ENCODE measurements at places on chromosomes 12 and 14.

DNA sequence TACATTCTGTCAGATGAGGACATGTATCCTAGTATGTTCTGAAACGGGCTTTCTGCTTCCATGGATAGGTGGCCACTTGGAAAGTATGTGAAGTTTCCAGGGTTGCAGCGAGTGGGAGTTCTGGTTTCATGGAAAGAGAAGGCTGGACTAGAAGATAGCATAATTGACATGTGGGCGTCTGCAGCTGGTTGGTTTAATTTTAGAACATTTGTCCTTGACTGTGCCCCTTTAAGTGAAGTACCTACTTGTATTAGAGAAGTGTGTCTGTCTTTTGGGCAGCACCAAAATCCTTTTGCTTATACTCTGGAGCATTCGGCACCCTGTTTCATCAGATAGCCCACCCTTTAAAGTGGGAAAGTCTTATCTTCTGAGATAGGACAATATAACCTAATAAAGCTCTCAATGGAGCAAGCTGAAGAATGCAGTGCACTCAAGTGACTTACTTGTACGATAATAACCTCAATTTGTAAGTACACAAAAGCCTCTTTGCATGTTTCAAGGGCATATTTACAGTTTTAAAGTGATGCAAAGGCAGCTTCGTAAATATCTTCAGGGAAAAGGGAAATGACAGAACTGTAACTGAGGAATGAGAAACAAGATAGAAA, 35.2 kb downstream of the NTN4 start:
- no peak for DNase-seq

- peak; percentile 27 for DNase-seq
Measured at GRCh38 chr14:70881549-70882177, 25.6 kb upstream of the PCNX1 start.

DNA sequence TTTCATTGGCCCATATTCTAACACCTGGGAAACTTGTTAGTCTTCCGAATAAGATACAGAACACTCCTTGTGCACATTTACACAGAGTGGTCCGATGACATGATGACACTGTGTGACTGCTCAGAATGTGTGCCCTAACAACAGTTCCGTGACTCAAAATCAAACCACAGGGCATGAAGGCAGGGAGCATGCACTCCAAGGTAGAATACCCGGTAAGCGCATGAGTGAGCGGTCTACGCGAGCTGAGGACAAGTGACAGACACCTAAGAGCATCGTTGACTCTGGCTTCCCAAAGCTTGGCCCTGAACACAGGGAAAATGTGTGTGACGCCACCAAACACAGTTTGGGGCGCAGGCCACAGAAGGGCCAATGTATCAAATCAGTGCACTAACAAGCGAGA, 18.6 kb downstream of the CLIP1 start:
- DNase-seq, result no peak

GRCh38 chr12:12734054-12734453, 16.9 kb downstream of the CDKN1B start:
- no peak for DNase-seq

DNA sequence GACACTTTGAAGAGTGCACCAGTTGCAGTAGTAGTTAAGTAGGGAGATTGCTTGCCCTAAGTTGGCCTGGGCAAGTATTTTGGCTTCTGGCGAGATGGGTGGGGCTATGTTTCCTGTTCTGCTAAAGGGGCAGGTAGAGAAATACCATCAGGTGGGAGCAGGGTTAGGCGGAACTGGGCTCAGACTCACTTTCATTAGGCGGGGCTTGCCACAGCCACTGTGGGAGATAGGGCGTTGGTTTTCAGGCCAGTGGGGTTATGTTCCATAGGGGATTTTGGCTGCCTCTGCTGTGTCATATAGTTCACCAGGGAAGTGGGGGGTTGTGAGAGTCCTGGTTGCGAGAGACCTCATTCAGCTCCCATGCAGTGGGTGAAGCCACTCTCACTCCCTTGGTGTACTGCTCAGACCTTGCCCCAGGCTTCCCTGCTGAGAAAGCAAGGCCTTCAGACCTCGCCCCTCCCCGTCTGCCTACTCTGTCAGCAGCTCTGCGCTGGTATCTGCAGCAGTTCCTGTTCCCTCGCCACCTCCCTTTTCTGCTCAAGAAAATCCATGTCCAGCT, 43.3 kb downstream of the AEBP2 start:
- peak; percentile 61 for DNase-seq

DNA sequence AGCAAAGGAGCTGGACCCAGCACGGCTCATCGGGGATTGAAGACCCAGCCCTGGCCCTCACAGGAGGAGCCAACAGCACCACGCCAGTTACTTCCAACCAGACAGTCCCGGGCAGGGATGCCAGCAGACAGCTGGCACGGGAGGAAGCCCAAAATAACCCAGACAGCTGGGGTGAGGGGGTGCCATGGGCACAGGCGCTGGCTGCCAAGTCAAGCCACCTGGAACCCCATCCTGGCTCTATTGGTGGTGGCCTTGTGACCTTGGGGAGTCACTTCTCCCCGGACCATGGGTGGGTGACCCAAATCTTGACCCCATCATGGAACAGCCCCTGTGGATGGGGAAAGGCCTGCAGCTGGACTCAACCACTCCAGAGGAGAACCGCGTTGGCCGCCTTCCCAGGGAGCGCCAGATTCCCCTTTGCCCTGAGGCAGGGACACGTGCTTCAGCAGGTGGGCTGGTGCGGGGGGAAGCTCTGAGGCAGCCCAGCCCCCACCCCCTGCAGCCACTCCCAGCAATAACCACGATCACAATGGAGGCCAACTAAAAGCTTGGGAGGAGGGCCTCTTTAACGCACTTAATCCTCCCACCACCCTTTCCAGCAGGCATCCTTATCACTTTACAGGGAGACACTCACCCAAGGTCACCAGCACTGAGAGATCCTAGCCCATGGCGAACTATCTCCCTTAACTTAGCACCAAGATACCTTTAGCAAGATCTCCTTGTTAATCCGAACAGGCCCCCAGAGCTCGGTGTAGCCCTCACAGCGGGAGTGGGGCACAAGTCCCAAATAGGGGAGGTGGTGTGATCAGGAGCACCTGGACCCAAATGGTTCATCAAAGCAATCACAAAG, 4.7 kb upstream of the RHOF start:
- no peak for DNase-seq
